NCI-H748 treated with DMSO at 0.1 percent for 48 hours (cell line): ENCODE measurements at places on chromosomes 12 and 14.

- DNase-seq: no peak
Measured at GRCh38 chr14:88424573-88424972, 39.1 kb downstream of the SPATA7 start.

GRCh38 chr12:50488801-50489200, 16.0 kb upstream of the DIP2B start:
- DNase-seq: no peak

DNA sequence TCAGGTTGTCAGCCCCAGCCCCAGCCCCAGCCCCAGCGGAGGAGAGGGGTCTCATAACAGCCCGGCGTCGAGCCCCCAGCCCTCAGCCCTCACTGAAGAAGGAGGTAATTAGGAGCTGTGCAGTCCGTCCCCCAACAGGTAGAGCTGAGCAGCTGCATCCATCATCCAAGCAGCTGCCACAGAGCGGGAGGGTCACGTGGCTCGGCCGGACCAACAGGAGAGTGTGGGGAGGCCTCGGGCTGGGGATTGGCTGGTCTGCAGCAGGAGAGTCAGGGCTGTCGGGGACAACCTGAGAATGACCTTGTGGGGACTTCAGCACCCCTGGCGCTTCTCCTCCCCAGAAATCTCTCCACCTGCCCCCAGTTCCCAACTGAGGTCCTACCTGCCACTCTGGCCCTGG, 29.6 kb downstream of the SMUG1 start:
- DNase-seq: peak; percentile 42

GRCh38 chr14:21382095-21382494, 1.7 kb downstream of the SUPT16H start:
- no peak for DNase-seq
